ENCODE measurements at places on chromosomes 16 and 17. TPM values are rescaled to one million over a fixed set of nuclear protein-coding genes. Genes with fewer than 3 reads are reported as not detected.

The C16orf92 gene
- total RNA-seq: not detected

The SOX15 gene
- 1.2 TPM for total RNA-seq

The LYRM9 gene
- total RNA-seq: 7.0 TPM

DNA sequence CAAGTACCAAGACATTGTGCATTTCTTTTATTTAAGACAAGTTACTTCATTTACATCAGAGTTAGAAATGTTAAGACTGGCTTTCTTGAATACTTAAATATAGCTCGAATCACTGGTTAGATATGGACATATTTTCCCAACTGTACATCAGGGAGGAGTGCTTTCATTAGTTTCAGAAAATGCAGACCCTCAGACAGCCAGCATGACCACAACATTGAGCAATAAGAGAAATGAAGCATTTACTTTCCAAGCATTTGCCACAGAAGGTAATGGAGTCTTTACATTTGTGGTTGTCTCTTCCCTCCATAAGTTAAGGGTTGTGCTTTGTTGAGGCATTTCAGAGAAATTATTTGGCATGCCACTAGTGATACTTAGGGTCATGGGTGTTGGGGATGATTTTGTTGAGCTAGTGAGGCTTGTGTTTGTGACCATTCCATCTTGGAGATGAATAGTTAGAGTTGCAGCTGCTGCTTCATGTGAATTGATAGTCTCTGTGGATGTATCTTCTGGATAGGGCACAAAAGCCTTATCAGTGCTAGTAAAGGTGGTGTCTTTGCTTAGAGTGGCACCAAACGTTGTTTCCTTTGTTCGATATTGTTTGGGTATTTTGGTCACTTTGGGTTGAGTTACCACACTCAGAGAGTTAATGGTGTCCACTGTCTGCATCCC is 2.1 kb downstream of the OMG start:
- no peak for DNase-seq

DNA sequence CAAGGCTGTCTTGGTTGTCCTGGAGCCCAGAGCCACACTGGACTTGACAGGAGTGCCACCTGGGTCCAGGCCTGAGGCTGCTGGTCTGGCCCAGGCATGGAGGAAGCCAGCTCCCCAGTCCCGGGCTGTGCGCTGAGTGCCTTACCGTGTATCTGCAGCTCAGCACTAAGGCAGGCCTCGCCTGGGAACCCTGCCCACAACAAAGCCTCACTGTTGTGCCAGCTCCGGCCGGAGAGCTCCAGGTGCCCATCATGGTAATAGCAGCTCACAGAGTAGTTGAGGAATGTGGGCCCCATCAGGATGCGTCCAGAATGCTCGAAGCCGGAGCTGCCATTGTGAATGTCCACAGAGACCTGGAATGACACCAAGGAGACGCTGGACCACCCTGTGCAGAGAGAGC is 72.2 kb downstream of the RMI2 start:
- peak; percentile 80 for DNase-seq

- no peak for DNase-seq
Measured at GRCh38 chr17:80151333-80151732, 4.4 kb upstream of the EIF4A3 start.

GRCh38 chr17:46836500-46836899 is 14.9 kb upstream of the WNT9B start:
- DNase-seq: no peak

Data from left ventricle myocardium superior (tissue), 1 donor.